ENCODE measurements at places on chromosomes 16 and 17.

- DNase-seq = no peak
These were observed 9.1 kb downstream of the TP53I13 start for GRCh38 chr17:29577385-29578211.

- DNase-seq = no peak
These were observed 50.8 kb downstream of the TBC1D26 start for GRCh38 chr17:15782866-15783265.

DNA sequence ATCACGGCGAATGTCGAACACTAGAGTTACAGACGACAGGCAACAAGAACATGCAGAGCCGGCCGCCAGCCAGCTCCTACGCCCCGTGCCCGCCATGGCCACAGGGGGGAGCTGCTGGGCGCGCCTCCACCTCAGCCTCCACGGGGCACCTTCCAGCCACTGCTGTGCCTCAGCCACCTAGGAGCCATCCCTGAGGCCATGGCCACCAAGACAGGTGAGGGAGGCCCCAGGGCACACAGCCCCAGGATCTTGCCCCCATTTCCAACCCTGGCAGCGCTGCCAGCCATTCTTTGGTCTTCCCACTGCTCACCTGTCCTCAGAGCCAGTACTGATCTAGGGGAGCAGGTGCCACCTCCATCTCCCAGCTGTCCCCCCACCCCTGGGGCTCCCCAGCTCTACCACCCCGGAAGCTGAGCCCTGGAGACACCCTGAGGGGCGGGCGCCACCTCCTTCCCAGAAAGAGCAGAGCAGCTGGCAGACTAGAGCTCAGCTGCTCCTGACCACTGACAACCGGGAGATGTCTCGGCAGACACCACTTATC is 11.8 kb downstream of the GNPTG start:
- peak; percentile 62 for DNase-seq

GRCh38 chr16:61148930-61149329 is 887.3 kb downstream of the CDH8 start:
- DNase-seq = no peak

- no peak for DNase-seq
These were observed 15.8 kb downstream of the PLCD3 start for GRCh38 chr17:45116434-45117016.

- DNase-seq = peak; percentile 16
These were observed 17.8 kb downstream of the RGS9 start for GRCh38 chr17:65154770-65155589.

DNA sequence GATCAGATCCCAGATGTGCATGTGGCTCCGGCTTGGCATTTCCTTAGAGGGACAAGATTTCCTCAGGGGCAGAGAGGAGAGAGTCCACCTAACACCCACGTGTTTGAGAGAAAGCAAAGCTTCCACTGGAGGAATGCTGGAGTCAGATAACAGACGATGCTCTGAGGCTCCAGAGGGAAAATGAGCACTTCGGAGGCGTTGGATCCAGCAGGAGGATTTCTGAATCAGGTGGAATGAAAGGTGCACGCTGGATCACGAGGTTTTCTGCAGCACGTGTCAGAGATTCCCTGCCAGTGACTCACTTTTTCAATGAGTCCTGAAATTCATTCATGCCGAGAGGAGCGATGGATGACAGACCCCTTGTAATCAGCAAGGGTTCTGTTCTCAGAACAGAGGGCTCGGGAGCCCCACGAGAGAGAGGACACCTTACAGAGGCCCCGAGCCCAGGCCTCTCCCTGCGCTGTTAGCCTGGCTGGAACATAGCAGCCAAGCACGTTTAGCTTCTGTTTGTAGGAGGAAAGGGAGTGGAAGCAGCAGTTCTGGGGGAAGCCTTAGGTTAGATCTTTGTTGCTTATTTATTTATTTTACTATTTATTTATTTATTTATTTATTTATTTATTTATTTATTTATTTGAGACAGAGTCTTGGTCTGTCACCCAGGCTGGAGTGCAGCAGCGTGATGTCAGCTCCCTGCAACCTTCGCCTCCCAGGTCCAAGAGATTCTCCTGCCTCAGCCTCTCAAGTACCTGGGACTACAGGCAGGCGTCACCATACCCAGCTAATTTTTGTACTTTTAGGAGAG is 49.3 kb upstream of the JPH3 start:
- no peak for DNase-seq

GRCh38 chr16:12462426-12463280 is 341.0 kb downstream of the CPPED1 start:
- no peak for DNase-seq

GRCh38 chr17:76546556-76547182 is 6.8 kb downstream of the PRCD start:
- no peak for DNase-seq

DNA sequence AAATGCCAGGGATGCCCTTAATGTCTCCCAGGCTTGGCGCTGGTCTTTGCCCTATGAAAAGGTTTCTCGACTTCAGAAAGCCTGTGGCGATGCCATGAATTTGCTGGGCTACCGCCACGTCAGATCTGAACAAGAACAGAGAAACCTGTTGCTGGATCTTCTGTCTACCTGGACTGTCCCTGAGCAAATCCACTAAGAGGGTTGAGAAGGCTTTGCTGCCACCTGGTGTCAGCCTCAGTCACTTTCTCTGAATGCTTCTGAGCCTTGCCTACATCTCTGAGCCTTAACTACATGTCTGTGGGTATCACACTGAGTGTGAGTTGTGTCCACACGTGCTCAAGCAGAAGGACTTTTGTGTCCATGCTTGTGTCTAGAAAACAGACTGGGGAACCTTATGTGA is 11.4 kb downstream of the CHST4 start:
- DNase-seq = peak; percentile 15

GRCh38 chr16:20735490-20735889 is 6.1 kb downstream of the THUMPD1 start:
- no peak for DNase-seq

DNA sequence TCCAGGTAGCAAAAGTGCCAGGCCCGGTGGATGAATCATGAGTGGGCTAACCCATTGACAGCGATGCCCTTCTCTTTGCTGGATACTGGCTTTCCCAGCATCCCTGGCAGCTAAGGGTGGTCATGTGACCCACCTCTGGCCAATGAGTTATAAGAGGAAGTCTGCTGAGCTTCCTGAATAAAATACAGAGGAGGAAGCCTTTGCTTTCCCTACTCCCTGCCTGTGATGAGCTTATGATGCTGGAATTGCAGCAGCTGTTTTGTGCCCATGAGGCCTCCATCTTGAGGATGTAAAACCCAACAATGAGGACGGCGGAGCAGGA is 15.0 kb upstream of the ATP2A3 start:
- no peak for DNase-seq

- no peak for DNase-seq
These were observed 134.5 kb downstream of the RAB11FIP4 start for GRCh38 chr17:31525801-31526549.

- DNase-seq = no peak
These were observed 110.4 kb downstream of the VAT1L start for GRCh38 chr16:77898671-77899211.

- DNase-seq = peak; percentile 85
These were observed at the start of gene STAT5A for GRCh38 chr17:42287977-42288802. TSS of gene STAT5A (plus strand) at chr17:42288498. CDS start at chr17:42289412, 914 bp downstream.

- peak; percentile 77 for DNase-seq
These were observed 20.3 kb upstream of the NFATC3 start for GRCh38 chr16:68064791-68065365.

DNA sequence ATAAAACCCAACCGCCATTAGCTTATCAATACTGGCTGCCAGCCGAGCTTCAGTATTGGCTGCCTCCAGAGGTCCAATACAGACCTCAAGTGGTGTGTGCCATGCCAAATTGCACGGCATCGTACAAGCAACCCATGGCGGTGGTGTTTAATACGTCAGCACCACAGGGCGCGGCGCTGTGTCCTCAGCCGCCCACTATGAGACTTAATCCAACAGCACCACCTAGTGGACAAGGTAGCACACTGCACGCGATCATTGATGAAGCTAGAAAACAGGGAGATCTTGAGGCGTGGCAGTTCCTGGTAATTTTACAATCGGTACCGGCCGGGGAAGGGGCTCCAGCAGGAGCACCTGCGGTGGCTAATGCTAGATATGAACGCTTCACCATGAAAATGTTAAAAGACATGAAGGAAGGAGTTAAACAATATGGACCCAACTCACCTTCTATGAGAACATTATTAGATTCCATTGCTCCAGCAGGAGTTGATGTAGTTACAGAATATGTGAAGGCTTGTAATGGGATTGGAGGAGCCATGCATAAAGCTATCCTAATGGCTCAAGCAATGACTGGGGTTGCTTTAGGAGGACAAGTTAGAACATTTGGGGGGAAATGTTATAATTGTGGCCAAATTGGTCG is 15.4 kb downstream of the FLYWCH1 start:
- DNase-seq = peak; percentile 91

- no peak for DNase-seq
These were observed 167.1 kb downstream of the HAPSTR1 start for GRCh38 chr16:9258423-9259051.

GRCh38 chr17:39665642-39666224 is 584 bp downstream of the TCAP start:
- no peak for DNase-seq

- no peak for DNase-seq
These were observed 8.1 kb downstream of the ZP2 start for GRCh38 chr16:21203155-21203797.

- DNase-seq = no peak
These were observed 5.3 kb upstream of the RPRML start for GRCh38 chr17:46984341-46984740.

GRCh38 chr16:87274794-87275193 is 42.4 kb downstream of the C16orf95 start:
- no peak for DNase-seq

GRCh38 chr17:8041249-8041928 is 2.5 kb downstream of the ALOX15B start:
- peak; percentile 54 for DNase-seq
